Fibroblast of the aortic adventitia (primary cell): ENCODE measurements at places on chromosomes 5 and 9.

GRCh38 chr9:94780516-94780950 lies 54.0 kb downstream of the AOPEP start:
- DNase-seq: no peak

- peak; percentile 96 for DNase-seq
These were observed 3.6 kb downstream of the TMC1 start for GRCh38 chr9:72524820-72525540.

- no peak for DNase-seq
These were observed 6.9 kb downstream of the RAB24 start for GRCh38 chr5:177296581-177296980.

- DNase-seq: peak; percentile 75
These were observed 138.1 kb upstream of the DMRT1 start for GRCh38 chr9:703392-703791.

DNA sequence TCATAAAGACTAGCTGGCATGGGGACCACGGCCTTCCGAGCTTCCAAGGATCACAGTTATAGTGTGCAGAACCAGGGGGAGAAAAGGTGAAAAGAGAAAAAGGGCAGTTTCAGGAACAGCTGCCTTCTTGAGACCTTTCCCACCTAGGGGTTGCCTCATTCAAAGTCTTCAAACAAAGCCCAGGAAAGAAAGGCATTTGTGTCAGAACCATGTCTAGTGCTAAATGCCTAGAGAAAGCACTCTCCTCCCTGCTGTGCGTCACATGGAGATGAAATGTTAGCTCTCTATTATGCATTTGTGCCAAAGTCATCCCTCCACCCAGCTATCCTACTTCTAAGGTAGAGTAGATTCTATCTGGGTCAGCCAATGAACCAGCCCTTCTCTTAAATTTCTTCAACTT lies 1037.3 kb upstream of the WWC1 start:
- no peak for DNase-seq

DNA sequence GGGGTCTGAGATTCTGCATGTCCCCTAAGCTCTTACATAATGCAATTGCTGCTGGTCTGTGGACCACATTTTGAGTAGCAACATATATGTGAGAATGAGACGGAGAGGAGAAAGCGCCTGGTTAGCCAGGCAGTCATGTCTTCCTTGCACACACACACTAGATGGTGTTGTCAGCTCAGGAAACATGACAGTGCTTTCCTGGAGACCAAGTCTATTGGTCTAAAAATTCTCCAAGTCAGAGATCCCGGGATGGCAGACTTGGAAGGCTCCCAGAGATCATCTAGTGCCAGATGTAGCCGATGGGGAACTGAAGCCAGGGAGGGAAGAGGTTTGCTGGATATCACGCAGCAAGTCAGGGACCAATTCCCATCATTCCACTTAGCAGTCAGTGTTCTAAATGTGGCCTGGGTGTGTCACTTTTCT lies 53.4 kb downstream of the GALNT12 start:
- DNase-seq: peak; percentile 98

DNA sequence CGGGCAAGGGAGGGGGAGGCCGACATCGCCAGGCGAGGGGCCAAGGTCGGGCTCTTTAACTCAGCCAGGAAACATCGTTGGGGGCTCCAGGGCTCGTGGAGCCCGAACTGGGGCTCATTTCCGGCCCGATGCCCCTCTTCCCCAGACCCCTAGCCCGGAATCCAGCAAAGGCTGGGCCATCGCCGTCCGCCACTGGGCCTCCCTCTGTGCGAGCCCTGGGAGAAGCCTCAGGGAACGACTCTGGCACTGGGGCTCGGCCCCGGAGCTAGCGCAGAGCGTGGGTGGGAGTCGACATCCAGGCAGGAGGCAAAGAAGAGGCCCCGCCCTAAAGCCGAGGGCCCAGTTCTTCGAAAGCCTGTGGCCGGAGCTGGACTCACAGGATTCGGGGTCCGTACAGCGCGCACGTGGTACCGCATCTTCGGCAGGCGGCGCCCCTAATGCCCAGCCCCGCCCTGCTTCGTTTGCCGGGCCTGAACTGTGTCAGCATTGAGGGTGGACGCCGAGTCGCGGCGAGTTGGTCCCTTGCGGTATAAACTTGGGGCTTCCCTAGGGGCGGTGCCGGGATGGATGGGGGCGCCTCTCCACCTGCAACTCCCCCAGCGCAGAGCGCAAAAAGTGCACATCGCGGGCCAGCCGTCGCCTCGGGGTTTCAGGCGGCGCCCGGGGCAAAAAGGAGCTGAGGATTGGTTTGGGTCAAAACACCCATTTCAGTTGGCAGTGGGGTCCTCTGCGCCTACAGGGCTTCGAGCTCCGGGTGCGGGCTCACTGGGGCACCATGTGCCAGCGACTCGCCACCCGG lies 3.6 kb upstream of the PAX5 start:
- no peak for DNase-seq

- DNase-seq: no peak
These were observed 52.2 kb downstream of the COL5A1 start for GRCh38 chr9:134693641-134694367.

- DNase-seq: no peak
These were observed 31.0 kb downstream of the ALG2 start for GRCh38 chr9:99190597-99191283.

DNA sequence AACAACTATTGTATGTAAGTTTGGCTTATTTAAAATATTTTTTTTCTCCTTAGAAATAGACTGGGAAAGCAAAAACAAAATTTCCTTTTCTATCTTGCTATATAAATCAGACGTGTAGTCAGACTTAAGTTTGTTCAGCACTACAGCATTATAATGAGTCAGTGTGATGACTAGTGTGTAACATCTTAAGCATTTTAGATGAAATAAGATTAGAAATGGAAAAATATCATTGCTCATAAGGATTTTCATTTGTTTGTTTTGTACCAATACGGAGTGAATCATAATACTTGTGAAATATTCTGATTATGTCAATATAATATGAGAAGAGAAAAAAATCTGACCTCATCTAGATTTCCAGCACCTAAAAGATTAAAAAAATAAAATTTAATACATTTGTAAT lies 64.7 kb upstream of the RICTOR start:
- peak; percentile 77 for DNase-seq

GRCh38 chr5:40429258-40430100 lies 250.2 kb upstream of the PTGER4 start:
- peak; percentile 56 for DNase-seq

- no peak for DNase-seq
These were observed 165.1 kb downstream of the DIRAS2 start for GRCh38 chr9:90477535-90477934.

DNA sequence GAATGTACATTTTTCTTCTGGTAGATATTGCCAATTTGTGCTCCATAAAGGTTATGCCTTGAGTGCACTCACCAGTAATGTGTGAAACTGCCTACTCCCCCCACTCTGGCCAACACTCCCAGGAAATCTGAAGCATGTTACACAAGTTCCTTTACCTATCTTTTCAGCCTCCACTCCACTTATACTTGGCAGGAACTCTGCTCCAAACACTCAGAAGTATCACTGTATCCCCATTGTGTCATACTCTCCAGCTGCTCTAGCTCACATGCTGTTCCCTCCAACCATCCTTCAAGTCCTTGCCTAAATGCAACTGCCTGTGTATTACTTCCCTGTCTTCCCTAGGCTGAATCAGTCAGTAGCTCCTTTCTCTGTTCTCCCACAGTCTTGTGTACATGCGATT lies 28.3 kb downstream of the POU4F3 start:
- DNase-seq: no peak

- no peak for DNase-seq
These were observed 8.8 kb upstream of the NACC2 start for GRCh38 chr9:136103651-136104487.

DNA sequence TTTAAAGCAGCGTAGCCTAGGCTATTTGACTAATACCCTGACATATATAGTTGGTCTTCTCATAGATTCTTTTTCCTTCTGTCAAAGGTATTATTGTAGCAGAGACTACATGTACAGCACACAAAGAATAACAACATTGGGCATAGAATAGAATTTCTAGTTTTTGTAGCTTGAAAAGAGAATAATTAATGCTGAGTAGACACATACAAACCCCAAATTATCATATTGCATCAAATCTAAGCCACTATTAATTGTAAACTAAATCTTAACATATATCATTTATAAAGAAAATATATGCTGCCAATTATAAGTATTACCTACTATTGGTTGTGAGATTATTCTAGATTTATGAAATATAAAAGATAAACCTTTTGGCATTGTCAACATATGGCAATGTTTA lies 574.5 kb downstream of the SLCO4C1 start:
- DNase-seq: no peak

- DNase-seq: peak; percentile 72
These were observed 540.8 kb downstream of the BNC2 start for GRCh38 chr9:16329671-16330113.

DNA sequence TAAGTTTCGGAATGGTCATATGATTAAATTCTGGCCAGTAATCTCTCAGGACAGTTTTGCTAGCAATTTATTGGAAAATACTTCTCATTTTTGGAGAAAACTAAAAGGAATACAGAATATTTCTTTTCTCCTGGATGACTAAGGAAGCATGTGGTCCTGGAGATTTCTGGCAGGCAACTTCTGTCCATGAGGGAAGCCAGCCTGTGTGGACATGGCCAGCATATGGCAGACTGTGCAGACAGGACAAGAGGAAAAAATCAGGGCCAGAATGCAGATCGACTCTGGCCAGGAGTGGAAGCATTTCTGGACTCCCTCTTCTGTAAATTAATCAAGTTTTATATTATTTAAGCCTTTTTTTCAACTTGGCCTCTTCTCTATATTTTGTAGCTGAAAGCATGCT lies 100.4 kb upstream of the CDH18 start:
- peak; percentile 53 for DNase-seq

DNA sequence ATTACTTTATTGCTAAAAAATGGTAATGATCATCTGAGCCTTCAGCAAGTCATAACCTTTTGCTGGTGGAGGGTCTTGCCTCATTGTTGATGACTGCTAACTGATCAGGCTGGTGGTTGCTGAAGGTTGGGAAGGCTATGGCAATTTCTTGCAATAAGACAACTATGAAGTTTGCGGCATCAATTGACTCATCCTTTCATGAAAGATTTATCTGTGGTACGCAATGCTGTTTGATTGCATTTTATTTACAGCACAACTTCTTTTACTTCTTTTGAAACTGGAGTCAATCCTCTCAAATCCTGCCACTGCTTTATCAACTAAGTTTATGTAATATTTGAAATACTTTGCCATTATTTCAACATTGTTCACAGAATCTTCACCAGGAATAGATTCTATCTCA lies 58.3 kb upstream of the ACO1 start:
- DNase-seq: no peak

DNA sequence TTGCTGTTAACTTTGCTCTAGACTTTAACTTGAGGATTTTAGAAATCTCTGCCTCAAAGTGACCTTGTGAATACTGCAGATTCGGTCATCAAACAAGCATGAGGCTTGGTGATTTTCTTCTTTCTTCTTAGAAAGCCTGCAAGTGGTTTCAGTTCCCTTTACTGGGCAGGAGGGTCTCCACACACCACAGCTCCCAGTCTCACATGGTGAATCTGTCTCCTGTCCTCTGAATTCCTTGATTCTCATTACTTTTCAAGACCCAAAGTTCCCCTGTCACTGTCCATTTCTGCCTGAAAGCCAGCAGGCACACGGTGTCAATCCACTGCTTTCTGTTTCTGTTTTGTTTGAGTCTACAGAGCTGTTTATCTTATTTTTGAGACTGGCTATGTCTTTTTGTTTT lies 14.1 kb downstream of the HSPB3 start:
- peak; percentile 34 for DNase-seq
